Foreskin keratinocyte (primary cell): ENCODE measurements at places on chromosomes 12 and 14. TPM values are rescaled to one million over a fixed set of nuclear protein-coding genes. Genes with fewer than 3 reads are reported as not detected.

- DNase-seq, result no peak
These were observed 255.9 kb downstream of the SLC6A15 start for GRCh38 chr12:84656705-84657104.

- peak; percentile 14 for DNase-seq
These were observed 233.3 kb upstream of the PPFIA2 start for GRCh38 chr12:81992461-81992860.

GRCh38 chr14:92277031-92277430 is 45.9 kb upstream of the SLC24A4 start:
- DNase-seq, result no peak

GRCh38 chr12:3333583-3333982 is 157.4 kb upstream of the PRMT8 start:
- DNase-seq, result no peak

DNA sequence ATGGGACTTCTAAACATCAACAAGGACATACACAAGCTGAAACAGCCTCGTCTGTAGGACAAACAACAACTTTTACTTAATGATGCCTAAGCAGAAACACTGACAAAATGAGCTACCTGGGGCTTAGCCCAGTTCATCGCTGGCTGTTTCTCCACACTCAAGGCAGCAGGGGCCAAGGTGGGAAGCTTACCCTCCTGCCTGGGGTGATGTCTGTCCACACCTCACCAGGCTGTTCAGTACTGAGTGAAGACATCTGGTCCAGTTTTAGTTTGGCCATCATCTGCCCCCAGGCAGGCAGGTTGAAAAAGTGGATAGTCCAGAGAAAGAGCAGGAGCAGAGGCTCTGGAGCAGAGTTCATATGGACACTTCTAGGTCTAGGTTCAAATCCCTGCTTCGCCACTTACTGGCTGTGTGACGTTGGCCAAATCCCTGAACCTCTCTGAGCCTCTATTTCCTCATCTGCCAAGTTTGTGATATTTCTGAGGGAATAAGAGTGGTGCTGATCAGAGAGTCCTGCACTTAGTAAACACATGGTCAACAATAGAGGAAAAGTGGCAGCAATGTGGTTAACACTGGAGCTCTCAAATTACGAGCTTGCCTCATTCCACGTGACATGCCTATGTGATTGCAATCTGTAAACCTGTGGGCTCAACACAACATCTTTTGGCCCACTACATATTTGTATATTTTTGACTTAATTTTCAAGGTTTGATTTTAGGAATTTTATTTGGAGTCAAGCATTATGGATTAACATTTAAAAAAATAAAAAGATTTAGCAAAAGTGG is 720.1 kb upstream of the TMEM132C start:
- no peak for DNase-seq

- no peak for DNase-seq
These were observed 18.9 kb downstream of the SYNE3 start for GRCh38 chr14:95497561-95498011.

DNA sequence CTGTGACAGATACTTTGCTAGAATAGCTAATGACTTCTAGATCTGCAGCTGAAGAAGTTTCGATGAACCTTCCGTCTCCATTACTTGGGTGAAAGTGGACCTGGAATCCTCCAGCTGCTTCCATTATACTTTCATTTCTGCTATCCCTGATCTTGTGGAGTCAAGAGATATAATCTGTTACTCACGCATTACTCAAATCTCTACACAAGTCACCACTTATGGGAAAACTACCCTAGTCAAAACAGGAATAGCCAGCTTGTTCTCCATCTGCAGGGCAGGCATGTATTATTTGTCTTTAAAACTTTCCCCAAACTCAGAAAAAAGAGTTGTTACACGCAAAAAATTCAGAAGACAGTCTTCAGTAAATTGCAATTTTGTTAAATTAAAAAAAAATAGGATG is 2.8 kb upstream of the KTN1 start:
- DNase-seq, result no peak

GRCh38 chr14:32319368-32320049 is 9.6 kb upstream of the AKAP6 start:
- DNase-seq, result peak; percentile 78

DNA sequence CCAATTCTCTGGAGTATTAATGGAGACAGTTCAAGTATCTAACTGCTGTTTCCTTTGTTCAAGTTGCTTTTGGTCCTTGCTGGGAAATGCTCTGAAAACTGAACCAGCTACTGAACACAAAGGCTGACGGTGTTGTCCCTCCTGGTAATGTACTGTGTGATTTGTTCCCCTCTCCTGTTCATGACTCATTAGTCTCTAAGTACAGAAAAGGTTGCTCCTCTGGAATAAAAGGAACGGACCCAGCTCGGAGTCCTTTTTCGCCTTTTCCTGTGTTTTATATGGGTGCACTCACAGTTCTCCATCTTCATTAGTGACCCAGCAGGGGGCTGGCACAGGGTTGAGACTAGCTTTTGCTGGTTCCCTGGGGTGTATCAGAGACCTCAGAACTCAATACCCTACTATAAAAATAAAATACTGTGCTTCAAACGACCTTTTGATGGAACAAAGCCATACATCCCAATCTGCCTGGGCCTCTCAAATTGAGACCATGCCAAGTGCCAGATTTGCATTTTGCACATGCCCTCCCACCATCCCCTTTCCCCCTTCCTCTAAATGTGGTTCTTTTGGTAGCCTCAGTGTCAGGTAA is 269.7 kb downstream of the RAD51B start:
- peak; percentile 50 for DNase-seq

DNA sequence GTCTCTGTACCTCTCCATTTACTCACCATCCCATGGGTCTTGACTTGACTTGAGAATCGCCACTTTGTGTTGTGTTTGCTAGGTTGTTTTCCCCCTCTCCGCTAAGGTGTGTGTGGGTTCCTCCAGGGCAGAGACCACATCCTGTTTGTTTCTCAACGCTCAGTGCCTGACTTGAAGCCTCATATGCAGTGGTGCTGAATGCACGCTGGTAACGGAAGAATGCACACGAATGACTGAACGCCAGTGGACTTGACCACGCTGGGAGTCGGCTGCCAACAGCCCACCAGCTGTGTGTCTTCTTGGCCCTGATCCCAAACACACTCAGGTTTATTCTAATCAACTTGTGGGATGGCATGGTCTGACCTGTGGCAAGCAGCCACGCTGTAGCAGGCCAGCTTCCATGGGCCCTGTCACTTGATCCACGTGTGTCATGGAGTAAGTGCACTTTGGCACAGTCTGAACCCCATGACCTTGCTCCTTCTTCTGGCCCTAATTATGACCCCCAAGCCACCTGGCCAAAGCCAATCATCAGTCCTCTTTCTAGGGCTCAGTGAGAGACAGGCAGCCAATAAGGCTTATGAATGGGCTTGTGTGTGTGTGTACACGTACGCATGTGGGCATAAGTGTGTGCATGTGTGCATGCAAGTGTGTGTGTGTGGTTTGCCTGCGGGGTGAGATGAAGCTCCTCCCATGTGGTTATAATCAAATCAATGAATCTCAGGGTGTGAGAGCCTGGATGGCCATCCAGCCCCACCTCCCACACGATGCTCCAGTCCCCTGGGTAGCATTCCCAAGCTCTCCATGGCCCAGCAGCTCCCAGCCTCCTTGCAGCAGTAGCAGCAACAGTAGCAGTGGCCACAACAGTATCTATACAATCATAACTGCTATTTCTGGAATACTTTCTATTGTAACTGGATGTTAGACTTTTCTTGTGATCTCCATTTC is 6.4 kb upstream of the TC2N start:
- DNase-seq, result peak; percentile 8

GRCh38 chr12:93448796-93449195 is 7.0 kb upstream of the UBE2N start:
- no peak for DNase-seq

- no peak for DNase-seq
These were observed 249.2 kb downstream of the TRHDE start for GRCh38 chr12:72521326-72521725.

- no peak for DNase-seq
These were observed 178.0 kb downstream of the GRIP1 start for GRCh38 chr12:66500841-66501240.

DNA sequence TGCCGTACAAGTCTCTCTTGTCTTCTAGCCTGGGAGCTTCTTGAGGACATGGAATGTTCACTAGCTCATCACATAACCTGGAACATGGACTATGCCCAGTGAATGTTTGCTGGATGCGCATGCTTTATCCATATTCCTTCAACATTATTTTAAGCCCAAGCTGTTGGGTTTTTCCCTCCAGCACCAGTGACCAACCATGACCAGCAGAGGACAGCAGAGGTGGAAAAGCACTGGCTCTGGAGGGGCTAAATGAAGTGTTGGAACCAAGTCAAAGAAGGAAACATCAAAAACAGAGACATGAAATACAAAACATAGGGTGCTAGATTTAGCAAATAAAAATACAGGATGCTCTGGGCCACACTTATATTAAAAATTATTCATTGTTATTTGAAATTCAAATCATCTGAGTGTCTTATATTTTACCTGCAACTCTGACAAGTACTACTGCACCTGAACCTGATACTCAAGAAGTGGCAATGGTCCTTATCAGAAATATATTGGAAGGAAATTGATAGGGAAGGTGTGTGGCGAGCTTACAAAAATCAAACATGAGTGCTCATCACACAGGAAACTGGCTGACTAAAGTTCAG is 23.1 kb upstream of the HELB start:
- no peak for DNase-seq

DNA sequence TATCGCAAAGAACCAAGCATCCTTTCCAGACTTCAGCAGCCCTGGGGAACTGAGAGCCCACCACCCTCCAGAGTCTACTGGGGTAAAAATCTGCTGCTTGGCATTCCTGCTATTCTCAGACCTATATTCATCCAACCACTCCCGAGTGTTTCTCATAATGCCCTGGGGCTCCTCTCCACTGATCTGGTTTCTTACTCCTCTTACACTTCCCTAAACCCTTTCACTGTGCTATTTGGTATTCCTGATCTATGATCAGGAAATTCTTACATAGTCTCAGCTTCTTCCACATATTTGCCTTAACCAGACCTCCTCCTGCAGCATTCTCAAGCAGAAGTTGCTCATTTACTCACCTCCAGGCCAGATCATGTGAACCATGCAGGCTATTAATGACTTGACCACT is 82.4 kb downstream of the SYT10 start:
- DNase-seq, result no peak

DNA sequence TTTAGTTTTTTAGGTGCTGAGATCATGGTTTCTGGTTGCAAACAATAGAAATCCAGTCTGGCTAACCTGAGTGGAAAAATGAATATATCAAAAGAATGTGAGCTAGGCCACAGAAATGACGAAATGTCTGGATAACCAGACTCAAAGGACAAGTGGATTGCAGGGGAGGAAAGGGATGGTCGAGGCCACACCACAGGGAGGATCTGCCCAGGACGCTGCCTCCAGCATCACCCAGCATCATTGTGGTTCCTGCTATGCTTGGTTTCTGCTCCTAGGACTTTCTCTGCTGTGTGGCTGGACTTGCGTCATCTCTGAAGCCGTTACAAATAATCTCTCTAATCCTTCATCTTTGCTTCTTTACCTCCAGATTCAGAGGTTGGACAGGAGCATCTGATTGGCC is 80.4 kb downstream of the TTC8 start:
- no peak for DNase-seq

DNA sequence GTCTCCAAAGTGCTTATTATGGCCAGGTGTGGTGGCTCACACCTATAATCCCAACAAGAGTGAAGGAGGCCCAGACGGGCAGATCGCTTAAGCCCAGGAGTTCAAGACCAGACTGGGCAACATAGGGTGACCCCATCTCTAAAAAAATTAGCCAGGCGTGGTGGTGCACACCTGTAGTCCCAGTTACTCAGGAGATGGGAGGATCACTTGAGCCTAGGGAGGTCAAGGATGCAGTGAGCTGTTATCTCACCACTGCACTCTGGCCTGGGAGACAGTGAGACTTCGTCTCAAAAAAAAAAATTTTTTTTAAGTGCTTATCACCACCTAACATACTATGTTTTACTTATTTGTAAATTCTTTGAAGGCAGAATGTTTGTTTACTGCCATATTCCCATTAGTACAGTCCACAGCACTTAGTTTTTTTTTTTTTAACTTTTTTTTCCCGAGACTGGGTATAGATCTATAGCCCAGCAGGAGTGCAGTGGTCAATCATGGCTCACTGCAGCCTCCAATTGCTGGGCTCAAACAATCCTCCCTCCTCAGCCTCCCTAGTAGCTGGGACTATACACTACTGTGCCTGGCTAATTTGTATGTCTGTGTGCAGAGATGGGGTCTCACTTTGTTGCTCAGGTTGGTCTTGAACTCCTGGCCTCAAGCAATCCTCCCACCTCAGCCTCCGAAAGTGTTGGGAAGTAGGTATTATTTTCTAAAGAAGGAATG is 4.7 kb upstream of the KANSL2 start:
- DNase-seq, result no peak

DNA sequence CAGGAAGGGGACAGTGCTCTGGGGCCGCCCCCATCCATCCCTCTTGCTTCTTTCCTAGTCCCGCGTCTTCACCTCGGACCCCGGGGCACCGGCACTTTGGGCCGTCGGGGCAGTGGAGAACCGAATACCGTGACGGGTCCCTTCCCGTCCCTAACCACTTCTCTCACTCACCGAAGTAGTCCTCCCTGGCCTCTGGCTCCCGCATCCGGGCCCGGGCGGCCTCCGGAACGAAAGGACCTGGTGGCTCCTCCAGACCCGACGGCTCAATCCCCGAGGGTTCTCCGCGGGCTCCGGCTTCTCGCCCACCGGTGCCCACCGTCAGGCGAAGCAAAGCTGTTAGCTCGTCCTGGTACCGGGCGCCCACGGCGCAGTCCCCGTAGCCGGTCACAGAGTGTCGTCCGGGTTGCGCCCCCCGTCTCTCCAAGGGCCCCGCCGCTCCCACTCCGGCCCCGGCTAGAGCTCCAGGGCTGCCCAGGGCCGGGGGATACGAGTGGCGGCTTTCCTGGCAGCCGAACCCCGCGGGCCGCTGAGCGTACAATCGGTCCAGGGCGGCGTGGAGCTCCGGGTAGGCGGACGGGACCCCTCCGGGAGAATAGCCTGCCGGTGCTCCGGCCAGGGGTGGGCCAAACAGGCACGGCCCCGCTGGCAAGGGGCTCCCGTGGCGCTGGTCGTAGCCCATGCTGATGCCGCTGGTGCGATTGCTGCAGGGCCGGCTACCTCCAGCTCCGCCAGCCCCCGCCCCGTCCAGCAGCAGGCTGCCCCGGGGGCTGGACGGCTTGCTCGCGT is 1.1 kb downstream of the AJUBA start:
- DNase-seq, result no peak

GRCh38 chr14:63228217-63228616 is 24.0 kb downstream of the RHOJ start:
- no peak for DNase-seq

PLEK2 gene
- 333 and 495 TPM in 2 replicates for polyA plus RNA-seq

TRMT61A gene
- polyA plus RNA-seq, result 13.8 and 14.9 TPM in 2 replicates

COPZ1 gene
- 140 and 149 TPM in 2 replicates for polyA plus RNA-seq

CTDSP2 gene
- polyA plus RNA-seq, result 31.9 and 32.1 TPM in 2 replicates

MYF6 gene
- not detected in 2 replicates for polyA plus RNA-seq

PLEKHG3 gene
- polyA plus RNA-seq, result 41.3 and 47.0 TPM in 2 replicates

ADCY4 gene
- 0.25 and 0.57 TPM in 2 replicates for polyA plus RNA-seq

DAZAP2 gene
- 91.0 and 105 TPM in 2 replicates for polyA plus RNA-seq

GLI1 gene
- polyA plus RNA-seq, result 3.2 and 4.4 TPM in 2 replicates

LTBR gene
- polyA plus RNA-seq, result 119 and 138 TPM in 2 replicates

NFE2 gene
- polyA plus RNA-seq, result 0.07 TPM in 2 replicates

FAM186B gene
- 0.09 and 0.24 TPM in 2 replicates for polyA plus RNA-seq
